Stimulated activated CD4-positive, alpha-beta T cell treated with anti-CD3 and anti-CD28 coated beads, Interleukin-15, amount 100 ng/mL, for 1 hour (primary cell): ENCODE measurements at places on chromosomes 7 and 10.

- no peak for DNase-seq
Measured at GRCh38 chr7:80330434-80330833, 181.4 kb downstream of the GNAT3 start.

DNA sequence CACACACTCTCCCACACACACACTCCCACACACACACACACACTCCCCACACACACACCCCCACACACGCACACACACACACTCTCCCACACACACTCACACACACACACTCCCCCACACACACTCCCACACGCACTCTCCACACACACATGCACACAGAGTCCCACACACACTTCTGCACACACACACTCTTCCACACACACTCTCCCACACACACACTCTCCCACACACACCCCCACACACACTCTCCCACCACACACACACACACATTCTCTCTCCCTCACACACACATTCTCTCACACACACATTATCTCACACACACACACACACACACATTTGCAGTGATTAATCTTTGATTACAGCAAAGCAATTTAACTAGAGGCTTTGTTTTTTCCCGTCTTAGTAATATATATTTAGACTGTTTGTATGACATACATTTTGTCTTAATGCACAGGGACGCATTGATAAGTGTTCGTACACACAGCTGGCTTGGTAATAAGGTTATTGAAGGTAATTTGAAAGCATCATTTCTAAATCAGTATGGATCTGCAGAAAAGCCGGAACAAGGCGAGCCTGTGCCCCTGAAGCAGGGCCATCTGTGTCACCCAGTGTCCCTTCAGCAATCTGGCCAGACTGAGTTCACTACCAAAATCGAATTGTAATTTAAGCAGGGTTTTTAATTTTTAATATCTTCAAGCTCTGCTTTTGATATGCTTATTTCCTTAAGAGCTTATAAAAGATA, 69.9 kb upstream of the SH2B2 start:
- DNase-seq = no peak

DNA sequence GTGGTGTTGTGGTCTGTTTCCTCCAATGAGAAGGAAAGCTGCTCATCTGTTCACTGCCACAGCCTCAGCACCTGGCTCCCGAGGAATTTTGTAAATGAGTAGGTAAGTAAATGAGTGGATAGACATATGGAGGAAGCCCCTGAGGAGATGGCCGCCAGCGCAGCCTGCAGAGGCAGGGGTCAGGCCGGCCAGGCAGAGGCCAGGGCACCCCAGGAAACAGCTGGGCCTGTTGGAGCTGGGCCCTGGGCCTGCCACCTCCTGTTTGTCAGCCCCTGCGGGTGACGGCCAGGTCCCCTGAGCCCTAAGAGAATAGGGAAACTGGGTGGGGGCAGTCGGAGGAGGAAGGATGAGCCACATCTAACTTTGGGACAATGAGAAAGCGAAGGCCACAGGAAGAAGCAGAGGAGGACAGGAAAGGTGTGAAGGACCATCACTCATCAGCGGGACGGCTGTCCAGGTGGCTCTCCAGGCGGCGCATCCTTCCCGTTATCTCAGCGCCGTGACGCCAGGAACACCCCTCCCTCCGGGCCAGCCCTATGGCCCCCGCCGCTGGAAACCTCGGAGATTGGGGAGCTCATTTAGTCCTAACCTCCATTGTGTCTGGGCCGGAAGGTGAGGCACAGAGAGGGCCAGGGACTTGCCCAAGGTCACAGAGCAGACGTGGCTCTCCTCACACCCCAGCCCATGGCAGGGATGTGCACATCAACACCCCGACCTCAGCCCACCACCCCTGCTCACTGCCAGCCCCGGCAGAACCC, 142.3 kb upstream of the UNC5B start:
- DNase-seq = no peak

- no peak for DNase-seq
Measured at GRCh38 chr10:124217906-124218804, 124.8 kb upstream of the CHST15 start.

DNA sequence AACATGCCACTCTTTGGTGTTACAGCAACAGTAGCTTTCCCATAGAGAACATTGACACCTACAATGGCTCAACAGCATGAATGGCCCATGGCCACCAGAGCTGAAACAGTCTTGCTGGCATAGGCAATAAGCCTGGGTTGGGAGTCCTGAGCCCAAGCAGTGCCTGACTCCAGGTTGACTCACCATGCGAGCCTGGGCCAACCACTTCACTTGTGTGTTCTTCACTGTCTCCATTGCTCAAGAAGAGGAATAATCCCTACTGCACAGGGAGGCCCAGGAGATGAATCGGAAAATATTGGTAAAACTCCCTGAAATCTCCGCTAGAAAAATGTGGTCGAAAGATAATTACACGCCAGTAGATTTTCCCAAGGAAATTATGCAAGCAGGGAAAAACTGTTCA, 89.2 kb upstream of the INHBA start:
- DNase-seq = no peak

DNA sequence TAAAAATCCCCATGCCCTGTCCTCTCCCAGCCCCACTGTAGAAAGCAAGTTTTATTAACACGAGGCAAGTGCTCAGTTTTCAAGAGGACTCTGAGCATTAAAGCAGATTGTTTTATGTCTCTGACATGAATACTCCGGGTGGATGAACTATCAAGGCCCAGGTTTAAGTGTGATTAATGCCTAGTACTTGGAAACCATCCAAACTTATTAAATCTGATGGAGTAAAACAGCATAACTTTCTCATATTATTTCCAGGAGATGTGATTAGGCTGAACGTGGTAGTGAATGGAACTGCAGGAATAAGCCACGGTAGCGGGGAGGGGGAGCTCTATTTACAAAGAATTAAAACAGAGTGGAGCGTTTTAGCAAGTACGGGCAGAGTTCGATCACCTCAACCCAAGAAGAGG, 144.2 kb upstream of the RNF32 start:
- no peak for DNase-seq

- no peak for DNase-seq
Measured at GRCh38 chr10:11548768-11549099, 62.7 kb downstream of the USP6NL start.

GRCh38 chr10:35592441-35592840, 12.7 kb upstream of the GJD4 start:
- no peak for DNase-seq

DNA sequence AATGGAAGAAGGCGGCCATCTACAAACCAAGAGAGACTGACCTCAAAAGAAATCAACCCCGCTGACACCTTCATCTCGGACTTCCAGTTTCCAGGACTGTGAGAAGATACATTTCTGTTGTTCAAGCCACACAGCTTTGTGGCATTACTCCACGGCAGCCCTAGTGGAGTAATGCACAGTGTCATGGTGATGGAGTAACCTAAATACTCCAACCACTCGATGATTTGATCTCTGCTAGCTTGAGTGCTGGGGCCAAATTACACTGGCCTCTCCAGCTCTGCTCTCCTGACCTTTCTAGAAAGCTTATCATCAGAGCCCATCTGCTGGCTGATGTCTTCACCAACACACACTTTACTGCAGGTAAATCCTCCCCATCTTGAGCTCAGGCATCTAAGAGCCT, 52.2 kb downstream of the GALNT17 start:
- DNase-seq = no peak

GRCh38 chr10:132452216-132452650, 55.2 kb downstream of the PWWP2B start:
- peak; percentile 20 for DNase-seq

DNA sequence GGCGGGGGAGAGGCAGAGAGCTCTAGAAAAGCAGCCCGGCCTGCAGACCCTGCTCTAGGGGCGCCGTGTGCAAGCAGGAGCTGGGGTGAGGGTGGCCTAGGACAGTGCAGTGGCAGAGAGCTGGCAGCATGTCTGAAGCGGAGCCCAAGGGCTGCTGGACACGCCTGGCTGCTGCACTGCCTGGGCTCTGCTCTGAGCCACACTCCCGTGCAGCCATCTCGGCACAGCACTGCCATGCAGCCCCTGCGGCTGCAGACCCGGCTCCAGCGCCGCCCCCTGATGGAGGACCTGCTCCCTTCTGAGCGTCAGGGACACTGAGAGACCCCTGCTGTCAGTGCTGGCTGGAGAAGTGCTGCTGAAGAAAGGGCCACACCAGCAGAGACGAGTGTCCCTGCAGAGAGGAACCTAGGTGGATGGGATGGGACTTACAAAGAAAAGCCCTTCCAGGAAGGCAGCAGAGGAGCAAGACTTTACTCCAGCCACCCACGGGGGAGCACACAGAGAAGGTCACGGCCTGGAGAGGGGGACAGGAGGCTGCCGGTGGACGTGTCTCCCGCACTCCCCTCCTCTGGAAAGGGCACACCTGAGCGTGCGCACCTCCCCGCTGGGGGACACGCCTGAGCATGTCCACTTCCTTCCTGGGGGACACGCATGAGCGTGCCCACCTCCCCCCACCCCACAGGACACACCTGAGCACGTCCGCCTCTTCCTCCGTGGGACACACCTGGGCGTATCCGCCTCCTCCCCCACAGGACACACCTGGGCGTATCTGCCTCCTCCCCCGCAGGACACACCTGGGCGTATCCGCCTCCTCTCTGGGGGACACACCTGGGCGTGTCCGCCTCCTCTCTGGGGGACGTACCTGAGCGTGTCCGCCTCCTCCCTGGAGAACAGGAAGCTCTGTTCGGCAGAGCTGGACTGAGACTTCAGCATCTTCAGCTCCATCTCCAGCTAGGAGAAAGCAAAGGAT, 252.9 kb downstream of the MAD1L1 start:
- no peak for DNase-seq

DNA sequence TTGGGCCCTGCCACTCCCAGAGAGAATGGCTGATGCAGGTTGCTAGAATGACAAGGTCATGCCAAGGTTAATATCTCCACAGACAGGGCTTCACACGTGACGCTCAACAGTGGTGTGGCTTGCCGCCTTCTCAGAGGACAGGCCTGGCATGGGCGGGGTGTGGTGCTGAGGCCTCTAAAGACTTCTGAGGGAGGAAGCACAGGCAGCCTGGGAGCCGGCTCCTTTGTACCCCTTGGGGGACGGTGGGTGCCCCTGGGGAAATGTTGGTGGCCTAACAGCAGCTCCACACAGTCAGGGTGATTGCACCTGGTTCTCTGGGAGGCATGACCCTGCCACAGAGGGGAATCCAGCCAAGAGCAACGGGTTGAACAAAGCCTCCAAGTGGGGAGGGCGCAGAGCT, 115.1 kb downstream of the PKD1L1 start:
- DNase-seq = no peak

DNA sequence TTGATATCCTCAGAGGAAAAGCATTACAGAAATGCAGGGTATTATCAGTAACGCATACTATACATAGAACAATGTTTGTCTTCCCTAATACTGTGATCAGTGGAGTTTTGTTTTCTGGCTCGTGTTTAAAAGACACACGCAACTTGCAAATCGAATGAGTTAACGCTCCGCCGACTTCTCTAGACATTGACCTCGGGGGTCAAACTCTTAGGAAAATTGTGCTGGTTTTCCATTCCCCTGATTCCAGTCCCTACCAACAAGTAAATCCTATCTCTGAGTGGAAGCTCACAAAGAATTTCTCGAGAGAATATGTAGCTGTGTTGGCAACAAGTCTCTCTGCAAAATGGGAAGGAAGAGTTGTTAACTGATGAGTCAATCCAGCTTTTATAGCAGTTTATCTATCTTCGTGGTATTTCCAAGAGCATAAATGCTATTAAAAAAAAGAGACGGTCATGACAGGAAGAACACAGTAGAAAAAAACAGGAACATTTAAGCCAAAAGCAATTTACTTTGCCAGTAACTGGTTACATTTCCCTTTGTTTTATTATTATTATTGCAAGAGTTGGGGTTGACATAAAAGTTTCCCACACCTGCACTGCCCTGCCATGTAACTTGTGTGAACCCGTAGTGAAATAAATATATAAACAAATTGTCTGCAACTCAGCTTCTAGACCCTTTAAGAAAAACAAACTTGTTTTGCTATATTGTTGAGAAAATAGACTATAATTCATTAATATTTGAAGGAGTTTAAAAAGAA, 144.4 kb downstream of the ARID5B start:
- no peak for DNase-seq

- no peak for DNase-seq
Measured at GRCh38 chr10:111107846-111108245, 31.0 kb downstream of the ADRA2A start.

- no peak for DNase-seq
Measured at GRCh38 chr7:92517631-92518030, 10.7 kb downstream of the PEX1 start.

DNA sequence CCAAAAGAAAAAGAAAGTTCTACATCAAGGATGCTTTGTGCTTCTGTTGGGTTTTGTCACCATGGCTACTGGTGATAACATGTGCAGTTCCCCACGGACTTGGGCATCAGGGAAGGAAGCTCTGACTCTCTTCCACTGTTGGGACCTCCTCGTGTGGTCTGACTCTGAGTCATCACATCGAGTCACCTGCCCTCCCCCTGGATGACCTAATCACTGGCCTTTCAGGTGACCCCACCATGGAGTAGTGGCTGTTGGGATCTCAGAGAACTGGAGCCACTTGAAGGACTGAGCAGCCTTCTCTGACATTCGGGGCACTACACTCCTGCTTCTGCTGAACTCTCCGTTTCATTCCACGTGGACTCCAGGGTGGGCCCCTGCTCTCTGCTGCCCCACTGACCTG, 60.8 kb upstream of the DOCK1 start:
- no peak for DNase-seq

GRCh38 chr10:10294881-10295529, 722.7 kb upstream of the CELF2 start:
- DNase-seq = no peak

GRCh38 chr10:77355844-77356243, 281.8 kb downstream of the KCNMA1 start:
- no peak for DNase-seq

DNA sequence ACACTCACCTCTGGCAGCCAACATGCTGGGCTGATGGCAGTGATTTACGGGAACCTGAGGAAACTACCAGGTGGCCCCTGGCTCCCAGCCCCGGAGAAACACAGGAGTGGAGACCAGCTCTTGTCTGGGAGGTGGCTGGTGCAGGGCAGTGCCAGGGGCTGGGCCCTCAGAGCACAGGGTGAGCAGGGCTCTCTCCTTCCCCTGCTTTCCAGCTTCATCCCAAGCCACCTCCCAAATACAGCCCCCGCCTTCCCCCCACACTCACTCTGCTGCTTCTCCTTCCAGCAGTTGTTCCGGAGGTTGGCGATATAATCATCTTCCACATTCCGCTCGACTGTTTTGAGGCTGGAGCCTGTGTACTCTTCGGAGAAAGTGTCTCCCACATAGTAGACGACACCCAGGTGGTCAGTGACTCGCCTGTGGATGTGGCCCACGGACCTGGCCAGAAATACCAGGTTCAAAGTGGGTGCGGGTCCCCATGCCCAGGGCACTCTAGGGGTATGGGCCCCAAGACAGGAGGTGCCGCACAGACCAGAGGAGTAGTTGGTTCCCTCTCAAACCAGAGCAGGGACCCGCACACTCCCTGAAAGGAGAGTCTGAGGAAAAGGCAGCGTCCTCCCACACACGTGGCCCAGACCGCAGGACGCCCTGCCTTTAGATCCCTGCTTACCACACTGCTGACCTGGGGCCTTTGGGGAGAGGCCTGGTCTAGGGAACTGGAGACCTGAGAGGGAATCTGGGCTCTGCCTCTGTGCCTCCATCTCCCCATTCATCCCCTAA, 18.3 kb downstream of the DNAJB12 start:
- no peak for DNase-seq

GRCh38 chr7:24609570-24609969, 36.3 kb downstream of the PALS2 start:
- DNase-seq = no peak
